ENCODE measurements at places on chromosomes 3 and 15.

DNA sequence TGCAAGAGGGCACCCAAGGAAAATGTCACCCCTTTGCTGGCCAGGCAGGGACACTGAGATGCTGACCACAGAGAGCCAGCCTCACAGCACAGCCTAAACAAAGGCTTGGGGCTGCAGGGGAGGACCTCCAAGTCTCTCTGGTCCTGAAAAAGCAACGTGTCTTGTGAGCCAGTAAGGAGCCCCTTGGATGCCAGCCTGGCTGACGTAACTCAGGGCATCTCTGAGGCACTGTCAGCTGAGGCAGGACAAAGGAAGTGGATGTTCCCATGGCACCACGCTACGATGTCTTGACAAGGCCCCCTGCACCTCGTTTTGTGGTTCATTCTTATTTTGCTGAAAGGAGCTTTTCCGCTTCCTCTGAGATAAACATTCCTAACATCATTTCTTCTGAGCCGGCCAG lies 160.7 kb downstream of the OR4M2 start:
- no peak for DNase-seq

DNA sequence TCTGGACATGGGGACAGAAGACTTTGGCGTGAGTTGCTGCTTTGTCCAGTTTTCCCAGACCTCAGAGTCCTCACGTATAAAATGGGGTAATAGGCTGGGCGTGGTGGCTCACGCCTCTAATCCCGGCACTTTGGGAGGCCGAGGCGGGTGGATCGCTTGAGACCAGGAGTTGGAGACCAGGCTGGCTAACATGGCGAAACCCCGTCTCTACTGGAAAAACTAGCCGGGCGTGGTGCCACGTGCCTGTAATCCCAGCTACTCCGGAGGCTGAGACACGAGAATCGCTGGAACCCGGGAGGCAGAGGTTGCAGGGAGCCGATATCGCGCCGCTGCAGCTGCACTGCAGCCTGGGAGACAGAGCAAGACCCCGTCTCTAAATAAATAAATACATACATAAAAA lies 22.7 kb upstream of the IGF1R start:
- no peak for DNase-seq

DNA sequence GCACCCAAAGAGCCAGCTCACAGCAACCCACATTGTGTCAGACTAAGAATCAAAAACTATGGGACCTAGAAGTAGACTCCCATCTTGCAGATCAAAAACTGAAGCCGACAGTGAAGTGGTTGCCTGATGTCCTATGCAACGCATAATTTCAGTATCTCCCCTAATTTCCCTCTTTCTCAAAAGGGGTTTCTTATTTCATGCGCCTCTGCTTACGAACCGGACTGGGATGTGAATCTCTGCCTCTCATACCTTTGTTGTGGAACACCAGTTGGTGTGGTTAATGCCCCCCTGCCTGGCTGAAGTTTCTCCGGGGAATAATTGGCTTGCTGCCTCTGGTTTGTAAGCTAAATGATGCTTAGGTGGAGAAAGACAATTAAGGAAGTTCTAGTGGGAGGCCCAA lies 514 bp upstream of the FAM174B start:
- no peak for DNase-seq

- DNase-seq = no peak
These were observed 32.0 kb downstream of the IL17RD start for GRCh38 chr3:57133157-57133556.

GRCh38 chr3:48285132-48285531 lies 44.2 kb downstream of the ZNF589 start:
- DNase-seq = no peak

GRCh38 chr15:46389739-46390138 lies 754.9 kb downstream of the SQOR start:
- DNase-seq = no peak

DNA sequence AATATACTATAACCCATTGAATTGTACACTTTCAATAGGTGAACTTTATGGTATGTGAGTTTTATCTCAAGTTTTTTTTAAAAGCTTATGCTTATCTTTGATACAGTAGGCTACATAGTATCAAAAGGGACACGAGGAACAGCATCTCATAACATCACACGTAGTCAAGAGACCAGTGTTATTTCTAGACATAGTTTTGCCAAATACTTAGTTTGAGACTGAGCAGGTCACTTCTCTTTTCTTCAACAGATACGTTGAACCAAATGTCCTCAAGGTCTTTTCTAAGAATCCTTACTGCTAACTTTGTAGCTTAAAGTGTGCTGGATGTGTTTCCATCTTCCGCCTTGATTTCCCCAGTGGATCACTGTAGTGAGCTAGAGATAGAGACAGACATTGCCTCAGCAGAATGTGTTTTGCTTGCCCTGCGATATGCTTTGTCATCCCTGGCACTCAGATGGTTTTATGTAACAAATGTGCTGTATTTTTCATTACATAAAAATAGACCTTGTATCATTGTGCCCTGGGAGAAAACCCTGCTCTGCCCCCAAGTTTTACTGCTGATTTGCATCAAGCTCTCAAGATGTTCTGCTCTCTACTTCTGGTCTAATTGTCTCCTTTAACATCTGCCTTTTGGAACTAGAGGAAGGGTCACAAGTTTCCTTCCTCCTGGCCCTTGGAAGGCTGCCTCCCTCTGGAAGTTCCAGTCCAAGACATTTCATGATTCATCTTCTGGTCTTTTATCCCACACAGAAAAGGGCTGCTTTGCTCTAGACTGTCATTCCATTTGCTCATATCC lies 426.4 kb upstream of the RGMA start:
- DNase-seq = no peak

GRCh38 chr15:100783291-100783690 lies 96.3 kb upstream of the ALDH1A3 start:
- no peak for DNase-seq
